ENCODE measurements at places on chromosomes 2 and 18.

DNA sequence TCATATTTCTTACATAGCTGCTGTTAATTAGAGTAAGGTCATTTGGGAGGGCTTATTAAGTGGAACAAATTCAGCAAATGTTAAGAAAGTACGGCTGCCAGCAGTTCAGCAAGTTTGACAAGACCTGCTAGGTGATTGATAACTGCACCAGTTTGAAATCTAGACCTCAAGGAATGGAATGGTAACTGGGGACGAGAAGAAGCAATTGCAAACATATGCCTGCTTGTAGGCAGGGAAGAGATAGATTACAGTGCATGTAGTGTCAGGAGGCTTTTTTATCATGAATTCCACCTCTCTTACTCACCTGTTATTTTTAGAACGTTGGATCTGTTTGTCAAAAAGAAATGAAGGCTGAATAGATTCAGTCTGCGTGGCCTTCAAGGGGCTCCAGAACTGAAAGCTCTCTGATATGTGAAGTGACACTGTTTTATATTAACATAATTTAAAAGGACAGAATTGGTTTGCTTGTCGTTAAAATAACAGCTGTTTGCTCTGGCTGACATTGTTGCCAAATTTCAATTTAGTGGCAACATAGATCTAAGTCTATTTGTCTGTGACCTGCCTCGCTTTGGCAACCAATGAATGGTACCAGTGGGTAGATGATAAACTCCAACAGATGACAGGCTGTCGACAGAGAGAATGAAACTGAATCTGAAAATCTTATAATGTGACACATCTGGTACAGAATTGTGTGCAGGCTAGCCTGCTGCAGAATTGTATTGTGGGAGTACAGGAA lies 199.3 kb downstream of the ZNF407 start:
- DNase-seq = no peak

DNA sequence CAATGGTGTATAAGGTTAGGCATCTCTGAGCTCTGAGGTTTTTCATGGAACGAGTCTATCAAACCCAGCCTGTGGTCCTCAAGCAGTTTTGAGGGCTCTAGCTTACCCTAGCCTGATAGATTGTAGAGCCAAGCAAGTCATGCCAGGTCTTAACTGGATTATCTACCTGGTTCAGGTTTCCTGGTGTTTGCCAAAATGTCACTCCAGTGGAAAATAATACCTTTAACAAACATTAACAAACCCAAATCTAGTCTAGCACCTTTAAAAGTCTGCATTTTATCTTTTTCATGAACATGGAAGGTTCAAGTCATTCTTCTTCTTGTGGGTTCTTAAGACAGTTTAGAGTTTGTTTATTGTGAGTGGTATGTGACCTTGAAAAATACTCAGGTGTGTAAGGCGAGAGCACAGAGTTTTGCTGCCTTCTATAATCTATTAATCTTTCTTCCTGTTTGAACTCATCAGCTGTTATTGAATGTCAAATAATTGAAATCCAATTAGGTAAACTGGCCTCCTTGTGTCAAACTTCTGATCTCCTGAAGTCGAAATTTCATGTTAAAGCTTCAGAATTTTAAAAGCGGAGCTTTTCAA lies 13.4 kb upstream of the ADGRF3 start:
- no peak for DNase-seq

- DNase-seq = no peak
Observed at GRCh38 chr2:83342860-83343329, 1116.2 kb downstream of the SUCLG1 start.

DNA sequence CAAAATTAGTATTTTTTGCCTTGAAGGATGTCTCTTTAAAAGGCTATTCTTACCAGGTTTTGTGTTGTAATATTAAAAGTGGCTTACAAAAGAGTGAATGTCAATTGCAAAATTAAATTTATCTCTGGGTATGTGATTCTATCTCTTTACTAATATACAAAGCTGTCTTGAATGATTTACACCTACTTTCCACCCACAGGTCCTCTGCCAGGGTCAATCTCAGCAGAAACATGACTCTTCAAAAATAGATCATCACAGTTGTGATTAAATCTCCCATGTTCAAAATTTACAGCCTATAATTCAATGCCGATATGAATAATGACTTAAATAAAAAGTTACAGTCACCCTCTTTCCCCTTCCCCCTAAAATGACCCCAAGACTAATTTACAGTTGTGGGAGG lies 78.8 kb downstream of the SLC8A1 start:
- DNase-seq = no peak
